ENCODE measurements at places on chromosomes 7 and 10.

- DNase-seq, result no peak
Observed at GRCh38 chr7:1738511-1738910, 68.4 kb downstream of the ELFN1 start.

DNA sequence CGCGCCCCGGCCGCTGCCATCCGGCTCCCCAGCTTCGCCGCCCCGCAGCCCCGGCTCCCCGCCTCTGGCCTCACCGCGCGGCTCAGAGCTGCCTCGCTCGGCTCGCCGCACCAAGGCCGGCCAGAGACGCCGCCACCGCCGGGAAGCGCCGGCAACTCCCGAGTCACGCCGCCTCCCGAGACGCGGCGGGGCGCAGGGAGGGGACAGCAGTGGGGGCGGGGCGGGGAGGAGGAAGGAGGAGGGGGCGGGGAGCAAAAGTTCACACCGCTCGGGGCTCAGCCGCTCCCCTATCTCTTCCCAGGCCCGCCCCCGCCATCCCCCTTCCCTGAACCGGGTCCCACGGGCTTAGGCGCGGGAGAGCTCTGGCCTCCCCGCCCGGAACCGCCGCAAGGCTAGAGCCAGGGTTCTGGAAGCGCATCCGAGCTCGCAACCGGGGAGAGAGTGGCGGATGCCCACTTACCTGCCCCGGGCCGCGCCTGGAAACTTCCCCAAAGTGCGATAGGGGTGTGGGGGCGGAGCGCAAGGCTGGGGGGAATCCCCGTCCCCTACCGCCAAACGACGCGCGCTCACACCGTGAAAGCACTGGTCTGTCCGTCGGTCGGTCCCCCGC lies 1.0 kb downstream of the CHST15 start:
- no peak for DNase-seq

DNA sequence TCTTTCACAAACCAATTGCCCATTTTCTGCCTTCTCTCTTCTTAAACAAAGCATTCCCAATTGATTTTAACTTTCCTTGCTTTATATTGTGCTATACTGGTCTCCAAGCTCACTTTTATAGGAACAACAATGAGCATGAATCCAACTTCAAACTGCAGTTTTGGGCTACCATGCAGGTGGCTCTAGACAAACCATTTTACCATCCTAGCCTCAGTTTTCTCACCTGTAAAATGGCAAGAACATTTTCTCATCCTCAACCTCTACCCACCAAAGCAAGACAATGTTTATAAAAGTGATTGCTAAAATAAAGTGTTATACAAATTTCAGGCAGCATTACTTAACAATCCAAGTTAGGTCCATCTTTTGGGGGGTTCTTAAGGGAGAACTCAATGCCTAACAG lies 66.8 kb upstream of the ASAH2 start:
- no peak for DNase-seq

- DNase-seq, result no peak
Observed at GRCh38 chr7:3552499-3552898, 251.4 kb downstream of the SDK1 start.

Measured in stimulated activated CD4-positive, alpha-beta T cell treated with anti-CD3 and anti-CD28 coated beads, TNF-alpha, amount 100 ng/mL, for 24 hours (primary cell).